ENCODE measurements at places on chromosomes 16 and 17.
A peak's percentile ranks its signal among the peaks of the same experiment; 100 is the strongest.

- no peak for ATAC-seq
Measured at GRCh38 chr16:23160574-23160973, 11.3 kb upstream of the USP31 start.

- ATAC-seq: peak; percentile 44
Measured at GRCh38 chr17:74785096-74785980, 9.2 kb upstream of the NAT9 start.

DNA sequence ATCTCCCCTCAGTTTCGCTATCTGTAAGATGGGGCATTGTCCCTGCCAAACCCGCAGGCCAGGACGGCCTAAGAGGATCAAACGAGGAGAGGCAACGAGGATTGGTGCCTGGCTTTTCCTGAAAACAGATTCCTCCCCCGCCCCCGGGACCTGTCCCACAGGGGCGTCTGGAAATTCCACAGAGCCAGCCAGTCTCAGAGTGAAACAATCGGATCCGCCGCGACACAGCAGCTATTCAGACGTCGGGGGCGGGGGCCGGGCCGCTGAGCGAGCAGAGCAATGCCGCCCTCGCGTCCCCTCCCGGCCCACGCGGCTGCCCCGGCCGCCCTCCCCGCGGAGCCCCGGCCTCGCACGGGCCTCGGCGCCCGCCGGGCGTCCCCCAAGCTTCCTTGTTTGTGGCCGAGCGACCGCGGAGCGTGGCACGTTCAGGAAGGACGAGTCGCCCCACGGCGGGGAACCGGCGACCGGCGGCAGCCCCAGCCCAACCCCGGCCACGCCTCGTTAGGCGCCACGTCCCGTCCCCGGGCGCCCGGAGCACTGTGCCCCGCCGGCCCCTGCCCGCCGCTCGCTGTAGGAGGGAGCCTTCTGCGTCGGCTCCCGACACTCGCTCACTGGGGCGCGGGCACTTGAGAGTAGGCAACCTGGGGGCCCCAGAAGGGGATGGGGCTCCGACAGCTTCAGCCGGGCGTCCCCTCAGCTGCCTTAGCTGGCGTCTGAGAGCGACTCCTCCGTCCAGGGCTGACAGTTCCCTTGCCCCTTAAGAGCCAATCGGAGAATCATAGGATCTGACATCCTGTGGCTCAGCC, 29.6 kb upstream of the PHOSPHO1 start:
- peak; percentile 76 for ATAC-seq

DNA sequence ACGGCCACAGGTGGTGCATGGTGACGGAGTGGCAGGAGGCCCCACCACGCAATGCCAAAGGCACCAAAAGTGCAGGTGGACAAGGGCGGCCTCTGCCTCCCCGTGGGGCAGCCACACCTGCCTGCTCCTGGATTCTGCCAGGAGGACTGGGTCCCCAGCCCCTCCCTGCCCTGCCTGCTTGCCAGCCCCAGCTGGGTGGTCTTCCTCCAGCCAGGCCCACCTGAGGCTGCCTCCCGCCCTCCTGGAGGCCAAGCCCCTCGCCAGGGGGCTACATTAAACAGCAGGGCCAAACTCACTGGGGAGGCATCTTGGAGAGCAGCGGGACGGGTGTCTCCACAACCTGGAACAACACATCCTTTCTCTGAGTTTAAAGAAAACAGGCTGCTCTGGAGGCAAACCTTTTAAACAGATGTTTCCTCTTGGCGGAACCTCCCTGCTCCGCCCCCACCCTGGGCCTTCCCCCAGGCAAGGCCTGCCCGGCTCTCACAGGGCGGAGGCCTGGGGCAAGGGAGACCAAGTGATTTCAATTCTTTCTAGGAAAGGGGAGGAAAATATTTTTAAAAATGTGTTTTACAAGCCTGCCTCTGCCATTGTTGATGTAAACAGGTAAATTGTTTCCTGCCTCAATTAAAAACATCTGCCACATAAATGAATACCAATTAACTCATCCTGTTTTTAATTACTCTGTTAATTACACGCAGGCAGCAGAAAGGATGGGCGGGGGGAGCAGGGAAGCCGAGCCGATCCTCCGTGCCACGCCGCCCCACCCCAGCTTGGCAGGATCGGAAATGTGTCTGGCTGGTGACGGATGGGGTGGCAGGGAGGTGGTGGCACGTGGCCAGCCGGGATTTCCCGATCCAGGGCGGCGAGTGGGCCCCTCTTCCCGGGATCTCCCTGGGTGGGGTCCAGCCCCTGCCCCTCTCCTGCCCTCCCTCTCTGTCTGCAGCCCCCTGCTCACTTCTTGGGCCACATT, 54.4 kb upstream of the PABPN1L start:
- no peak for ATAC-seq

GRCh38 chr17:60792250-60792898, 114.7 kb downstream of the BCAS3 start:
- no peak for ATAC-seq

DNA sequence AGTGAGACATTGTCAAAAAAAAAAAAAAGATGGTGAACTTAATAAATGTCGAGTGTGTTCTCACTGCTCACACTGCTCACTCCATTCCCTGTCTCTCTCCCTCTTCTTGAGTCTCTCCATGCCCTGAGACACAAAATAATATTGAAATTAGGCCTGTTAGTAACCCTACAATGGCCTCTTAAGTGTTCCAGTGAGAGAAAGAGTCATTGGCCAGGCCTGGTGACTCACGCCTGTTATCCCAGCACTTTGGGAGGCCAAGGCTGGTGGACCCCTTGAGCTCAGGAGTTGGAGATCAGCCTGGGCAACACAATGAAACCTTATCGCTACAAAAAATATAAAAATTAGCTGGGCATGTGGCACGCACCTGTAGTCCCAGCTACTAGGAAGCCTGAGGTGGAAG, 16.2 kb upstream of the CSF3 start:
- no peak for ATAC-seq

DNA sequence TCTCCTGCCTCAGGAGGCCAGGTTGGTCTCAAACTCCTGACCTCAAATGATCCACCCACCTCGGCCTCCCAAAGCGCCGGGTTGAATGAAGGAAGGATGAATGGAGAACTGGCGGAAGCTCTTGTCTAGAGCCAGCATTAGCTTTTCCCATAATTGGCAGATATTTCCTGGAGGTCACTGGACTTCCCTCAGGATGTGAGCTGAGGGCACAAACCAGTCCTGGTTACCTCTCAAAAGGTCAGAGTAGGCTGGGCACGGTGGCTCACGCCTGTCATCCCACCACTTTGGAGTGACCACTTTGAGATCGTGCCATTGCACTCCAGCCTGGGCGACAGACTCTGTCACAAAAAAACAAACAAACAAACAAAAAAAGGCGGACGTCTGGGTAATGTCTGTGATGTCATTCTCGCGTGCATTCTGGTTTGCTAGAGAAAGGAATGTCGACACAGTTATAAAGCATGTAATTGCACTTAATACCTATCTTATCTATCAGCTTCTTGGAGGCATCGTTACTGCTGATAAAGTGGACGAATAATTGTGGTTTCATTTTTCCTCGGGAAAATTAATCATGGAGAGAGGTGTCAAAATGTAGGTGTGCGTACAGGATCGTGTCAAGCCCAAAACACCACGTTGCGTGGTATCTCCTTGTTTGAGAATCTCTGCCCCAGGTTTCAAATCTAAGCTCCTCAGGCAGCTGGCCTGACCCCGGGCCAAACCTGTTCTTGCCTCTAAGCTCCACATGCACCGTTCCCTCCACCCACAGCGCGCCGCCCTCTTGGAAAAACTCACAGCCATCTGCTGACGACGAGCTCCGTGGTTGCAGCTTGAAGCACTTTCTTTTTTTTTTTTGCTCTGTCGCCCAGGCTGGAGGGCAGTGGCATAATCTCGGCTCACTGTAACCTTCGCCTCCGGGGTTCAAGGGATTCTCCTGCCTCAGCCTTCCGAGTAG, 6.4 kb upstream of the CRK start:
- ATAC-seq: no peak

DNA sequence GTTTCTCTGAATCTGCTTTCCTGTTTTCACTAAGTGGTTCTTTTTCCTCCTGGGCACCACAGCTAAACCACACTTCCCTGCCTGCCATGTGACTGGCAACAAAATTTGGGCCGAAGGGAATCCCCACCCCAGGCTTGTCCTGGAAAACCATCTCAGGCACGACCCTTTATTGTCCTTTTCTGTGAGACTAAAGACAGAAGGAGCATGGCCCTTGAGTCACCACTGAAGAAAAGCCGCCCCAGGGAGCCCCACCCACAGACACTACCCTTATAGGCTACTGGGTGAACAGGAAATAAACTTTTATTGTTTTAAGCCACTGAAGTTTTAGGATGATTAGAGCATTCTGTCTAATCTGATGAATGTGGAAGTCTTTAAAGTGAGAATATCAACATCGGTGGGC, 88.6 kb upstream of the BRD7 start:
- no peak for ATAC-seq

DNA sequence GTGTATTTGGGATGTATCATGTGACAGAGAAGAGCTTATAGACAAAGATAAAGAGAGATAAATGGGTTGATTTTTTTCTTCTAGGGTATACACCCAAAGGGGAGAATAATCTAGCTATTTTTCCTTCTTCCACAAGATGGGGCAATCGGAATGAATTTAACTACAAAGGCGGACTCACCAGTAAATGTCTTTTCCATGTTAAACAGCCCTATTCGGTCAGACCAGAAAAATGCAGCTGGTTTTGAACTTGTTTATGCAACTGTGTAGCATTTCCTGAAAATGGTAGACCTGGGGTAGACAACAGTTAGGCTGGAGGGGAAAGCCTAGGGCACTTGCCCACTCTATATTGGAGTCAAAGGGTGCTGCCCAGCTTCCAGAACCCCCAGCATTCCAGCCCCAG, 477.1 kb downstream of the TOX3 start:
- ATAC-seq: no peak

DNA sequence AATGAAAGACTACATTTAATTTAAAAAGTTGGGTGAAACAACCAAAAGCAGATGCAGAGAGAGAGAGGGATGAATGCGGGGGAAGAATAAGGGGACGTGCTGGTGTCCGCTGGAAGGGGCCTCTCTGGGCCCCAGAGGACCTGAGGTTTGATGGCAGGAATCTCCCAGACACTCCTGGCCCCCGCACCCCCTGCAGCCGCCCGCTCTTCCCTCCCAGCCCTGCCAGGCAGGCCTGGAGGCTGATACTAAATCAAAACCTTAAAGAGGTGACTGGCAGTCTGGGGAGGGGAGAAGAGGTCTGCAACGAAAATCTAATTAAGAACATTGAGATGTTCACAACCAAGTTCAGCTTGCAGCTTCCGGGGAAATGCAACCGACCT, 2.4 kb downstream of the FOXL1 start:
- ATAC-seq: no peak

DNA sequence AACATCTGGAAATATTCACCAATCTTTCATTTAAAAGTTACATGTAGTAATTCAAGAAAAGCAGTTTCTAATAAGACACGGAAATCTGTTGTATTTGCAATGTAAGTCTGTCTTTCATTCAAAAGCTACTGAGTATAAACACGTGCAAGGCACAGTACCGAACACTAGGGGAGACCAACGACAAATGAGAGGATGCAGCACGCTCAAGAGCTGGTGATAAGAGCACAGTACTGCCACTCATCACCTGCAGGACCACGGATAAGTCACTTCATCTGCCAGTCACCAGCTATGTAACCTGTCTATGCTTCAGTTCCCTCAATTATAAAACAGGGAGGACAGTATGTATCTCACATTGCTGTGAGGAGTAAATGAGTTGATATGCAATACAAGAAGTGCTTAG, 67.1 kb downstream of the CLEC18A start:
- peak; percentile 90 for ATAC-seq

GRCh38 chr16:89357055-89357816, 133.1 kb downstream of the ANKRD11 start:
- ATAC-seq: peak; percentile 74

DNA sequence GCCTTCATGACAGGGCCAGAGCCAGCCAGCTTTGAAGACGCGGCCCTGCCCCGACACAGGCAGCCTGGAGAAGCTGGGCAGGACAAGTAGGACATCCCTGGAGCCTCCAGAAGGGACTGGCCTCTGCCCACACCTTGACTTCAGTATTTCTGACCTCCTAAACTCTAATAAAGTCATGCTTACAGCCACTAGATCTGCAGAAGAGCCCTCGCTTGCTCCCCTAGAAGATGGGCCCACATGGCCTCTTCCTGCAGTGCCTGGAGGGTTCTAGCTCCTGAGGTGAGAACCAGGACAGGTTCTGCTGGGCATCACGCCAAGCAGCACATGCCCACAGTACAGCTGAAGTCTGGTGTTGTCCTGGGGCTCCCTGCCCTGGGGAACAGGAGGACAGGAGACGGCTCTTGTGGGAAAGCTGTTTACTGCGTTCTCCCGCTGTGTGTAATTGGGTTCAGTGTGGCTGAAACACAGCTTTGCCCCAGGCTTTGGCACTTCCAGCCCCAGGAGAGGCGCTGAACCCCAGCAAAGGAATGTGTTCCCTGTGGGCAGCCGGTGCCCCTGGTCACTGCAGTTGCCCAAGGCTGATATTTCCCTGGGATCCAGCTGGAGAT, 2.6 kb downstream of the APRT start:
- no peak for ATAC-seq

DNA sequence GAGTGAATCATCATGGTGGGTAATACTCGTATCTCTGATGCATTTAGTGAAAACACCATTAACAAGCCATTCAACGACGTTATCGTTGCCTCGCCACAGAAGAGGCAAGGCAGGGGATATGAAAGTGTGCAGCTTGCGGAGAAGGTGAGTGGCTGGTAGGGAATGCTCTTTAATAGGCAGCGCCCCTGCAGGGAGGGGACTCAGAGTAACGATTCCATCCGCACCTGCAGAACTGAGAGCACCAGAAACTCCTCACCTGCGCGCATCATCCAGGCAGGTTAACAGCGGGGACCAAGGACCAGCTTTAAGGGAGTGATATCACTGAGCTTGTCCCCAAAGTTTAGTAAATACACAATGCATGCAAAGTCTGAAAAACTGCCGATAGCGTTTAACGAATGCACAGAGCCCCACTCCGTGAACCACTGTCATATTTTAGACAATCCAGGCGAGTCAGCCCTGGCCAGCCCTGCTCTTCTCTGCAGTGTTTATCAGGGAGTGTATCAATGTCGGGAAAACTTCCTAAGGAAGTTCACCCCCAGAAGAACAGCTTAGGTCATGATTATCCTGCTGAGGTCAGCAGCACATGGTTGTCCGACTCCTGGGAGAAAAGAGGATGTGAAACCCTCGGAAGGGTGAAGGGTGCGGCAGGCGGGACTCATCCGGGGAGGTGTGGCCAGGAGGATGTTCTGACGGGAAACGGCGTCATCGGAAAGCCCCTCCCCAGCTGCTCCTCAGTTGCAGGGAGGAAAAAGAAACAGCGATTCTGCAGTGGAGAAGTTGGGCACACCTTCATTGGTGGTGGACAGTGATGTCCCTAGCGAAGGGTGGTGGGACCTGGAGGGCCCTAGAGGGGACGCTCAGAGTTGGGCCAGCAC, 68.5 kb upstream of the DNAH17 start:
- peak; percentile 78 for ATAC-seq

GRCh38 chr17:68315930-68316329, 24.6 kb downstream of the ARSG start:
- no peak for ATAC-seq

GRCh38 chr16:76373998-76374397, 96.8 kb downstream of the CNTNAP4 start:
- ATAC-seq: no peak

- ATAC-seq: no peak
Measured at GRCh38 chr17:68621065-68621464, 19.9 kb upstream of the FAM20A start.

- ATAC-seq: no peak
Measured at GRCh38 chr16:8961811-8962390, 1.8 kb downstream of the USP7 start.

Data from activated CD4-positive, CD25-positive, alpha-beta regulatory T cell treated with anti-CD3 and anti-CD28 coated beads, Interleukin-2, amount 50 U/mL, for 24 hours (primary cell).